ENCODE measurements at places on chromosomes 3 and 15. TPM values are rescaled to one million over a fixed set of nuclear protein-coding genes. Genes with fewer than 3 reads are reported as not detected.

The LMLN gene
- 5.5 TPM for total RNA-seq

The ZCWPW2 gene
- total RNA-seq: 0.32 TPM

The P2RY1 gene
- 0.30 TPM for total RNA-seq

The FBXL2 gene
- total RNA-seq: 12.7 TPM

The SLC12A8 gene
- 0.65 TPM for total RNA-seq

The WDR93 gene
- not detected for total RNA-seq

The GPR149 gene
- not detected for total RNA-seq

The CCDC14 gene
- 14.9 TPM for total RNA-seq

The SLC9C1 gene
- not detected for total RNA-seq

The FEZF2 gene
- total RNA-seq: not detected

The APBA2 gene
- total RNA-seq: 37.4 TPM

The SQOR gene
- 19.2 TPM for total RNA-seq

The PIERCE2 gene
- 0.61 TPM for total RNA-seq

The TLR9 gene
- not detected for total RNA-seq

The ARHGEF26 gene
- 0.97 TPM for total RNA-seq

The RHCG gene
- not detected for total RNA-seq

The NLGN1 gene
- 11.7 TPM for total RNA-seq

The CSTA gene
- total RNA-seq: not detected

The GCNT3 gene
- not detected for total RNA-seq

The CGNL1 gene
- total RNA-seq: 19.2 TPM

The TIGIT gene
- total RNA-seq: not detected

The EXD1 gene
- not detected for total RNA-seq

The IQCF5 gene
- total RNA-seq: not detected

The THPO gene
- total RNA-seq: under 0.01 TPM

The CFAP100 gene
- total RNA-seq: not detected

Data from epithelial cell of umbilical artery (primary cell).